ENCODE measurements at places on chromosomes 12 and 14.
A peak's percentile ranks its signal among the peaks of the same experiment; 100 is the strongest.

GRCh38 chr12:112325622-112326207 lies 56.5 kb downstream of the HECTD4 start:
- peaks cover 3% of the 10 kb centered on the region for H3K4me1 ChIP-seq
- H3K27me3 ChIP-seq = no peaks in the 10 kb centered on the region
- no peak for DNase-seq
- no peak overlapping the region for H3K4me3 ChIP-seq
- H3K27ac ChIP-seq = no peak overlapping the region

DNA sequence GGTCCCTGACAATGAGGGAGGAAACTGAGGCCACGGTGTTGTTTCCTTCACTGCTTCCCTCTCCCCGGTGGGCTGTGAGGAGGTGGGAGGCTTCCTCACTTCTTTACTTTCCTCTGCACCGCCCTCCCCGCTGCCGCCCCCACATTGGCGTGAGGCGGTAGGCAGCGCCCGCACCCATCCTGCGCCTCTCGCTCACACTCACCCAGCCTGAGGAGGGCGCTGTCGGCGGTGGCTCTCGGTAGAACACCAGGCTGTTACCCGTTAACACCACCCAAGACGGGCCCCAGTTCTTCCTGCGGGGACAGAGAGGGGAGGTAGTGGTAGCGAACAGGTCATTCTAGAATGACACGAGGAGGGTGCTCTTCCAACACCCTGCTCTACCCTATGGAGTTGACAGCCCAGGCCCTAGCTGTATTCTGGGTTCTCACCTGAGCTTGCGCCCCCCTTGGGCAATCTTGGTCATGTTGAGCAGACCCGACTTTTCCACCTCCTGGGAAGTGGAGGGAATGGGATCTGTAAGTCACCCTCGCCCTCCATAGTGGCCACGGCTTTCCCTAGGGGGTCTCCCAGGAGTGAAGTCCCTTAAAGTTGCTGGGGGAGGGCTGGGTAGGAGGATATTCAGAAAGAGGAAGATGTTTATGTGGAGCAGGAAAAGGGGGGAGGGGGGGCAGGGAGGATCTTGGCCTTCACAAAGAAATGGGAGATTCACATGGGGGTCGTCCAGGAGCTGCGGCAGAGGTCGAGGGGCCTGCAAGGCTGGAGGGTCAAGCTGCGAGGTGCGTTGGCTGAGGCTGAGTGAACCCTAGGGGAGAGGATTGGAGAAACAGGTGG lies 3.3 kb downstream of the ARHGAP9 start:
- H3K27me3 ChIP-seq = peaks cover 76% of the 10 kb centered on the region
- H3K4me1 ChIP-seq = peaks cover 21% of the 10 kb centered on the region
- no peak overlapping the region for H3K27ac ChIP-seq
- H3K4me3 ChIP-seq = no peak overlapping the region
- no peak for DNase-seq

DNA sequence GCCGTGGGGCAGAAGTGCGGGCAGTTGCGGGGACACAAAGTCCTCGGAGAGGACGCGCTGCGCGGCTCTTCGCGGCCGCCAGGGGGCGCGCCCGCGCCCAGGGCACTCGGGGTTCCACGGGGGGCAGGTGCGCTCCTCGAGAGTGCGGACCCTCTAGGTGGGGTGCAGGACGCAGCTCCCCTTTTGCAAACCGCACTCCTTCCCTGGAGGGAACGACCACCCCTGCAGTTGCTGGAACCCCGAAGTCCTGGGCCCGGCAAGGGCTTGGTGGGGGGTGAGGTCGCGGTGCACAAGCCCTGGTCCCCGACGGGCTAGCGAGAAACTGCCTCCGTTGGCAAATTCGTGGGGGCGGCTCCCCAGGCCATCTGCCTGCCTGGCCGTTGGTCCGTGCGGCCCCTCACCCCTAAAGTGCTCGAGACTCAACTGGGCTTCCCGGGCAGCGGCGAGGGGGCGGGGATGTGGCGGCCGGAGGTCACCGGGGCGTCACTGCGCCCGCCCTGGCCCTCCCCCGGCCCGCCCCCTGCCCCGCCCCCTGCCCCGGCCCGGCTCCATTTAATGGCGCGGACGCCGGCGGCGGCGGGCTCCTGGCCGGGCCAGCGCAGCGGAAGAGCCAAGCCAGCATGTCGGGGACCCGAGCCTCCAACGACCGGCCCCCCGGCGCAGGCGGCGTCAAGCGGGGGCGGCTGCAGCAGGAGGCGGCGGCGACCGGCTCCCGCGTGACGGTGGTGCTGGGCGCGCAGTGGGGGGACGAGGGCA lies at the start of gene ADSS1:
TSS of gene ADSS1 (plus strand) at position 579 of the 756 bp plus-strand sequence. CDS start at position 621, 42 bp downstream.
- H3K27me3 ChIP-seq = peaks cover 3% of the 10 kb centered on the region
- H3K4me1 ChIP-seq = peaks cover 30% of the 10 kb centered on the region
- H3K27ac ChIP-seq = no peak within 1 kb of the TSS

- H3K4me1 ChIP-seq = peaks cover 9% of the 10 kb centered on the region
- no peak overlapping the region for H3K4me3 ChIP-seq
- no peaks in the 10 kb centered on the region for H3K27me3 ChIP-seq
- H3K27ac ChIP-seq = no peak overlapping the region
These were observed 76.4 kb upstream of the TMEM132C start for GRCh38 chr12:128190614-128191013.

DNA sequence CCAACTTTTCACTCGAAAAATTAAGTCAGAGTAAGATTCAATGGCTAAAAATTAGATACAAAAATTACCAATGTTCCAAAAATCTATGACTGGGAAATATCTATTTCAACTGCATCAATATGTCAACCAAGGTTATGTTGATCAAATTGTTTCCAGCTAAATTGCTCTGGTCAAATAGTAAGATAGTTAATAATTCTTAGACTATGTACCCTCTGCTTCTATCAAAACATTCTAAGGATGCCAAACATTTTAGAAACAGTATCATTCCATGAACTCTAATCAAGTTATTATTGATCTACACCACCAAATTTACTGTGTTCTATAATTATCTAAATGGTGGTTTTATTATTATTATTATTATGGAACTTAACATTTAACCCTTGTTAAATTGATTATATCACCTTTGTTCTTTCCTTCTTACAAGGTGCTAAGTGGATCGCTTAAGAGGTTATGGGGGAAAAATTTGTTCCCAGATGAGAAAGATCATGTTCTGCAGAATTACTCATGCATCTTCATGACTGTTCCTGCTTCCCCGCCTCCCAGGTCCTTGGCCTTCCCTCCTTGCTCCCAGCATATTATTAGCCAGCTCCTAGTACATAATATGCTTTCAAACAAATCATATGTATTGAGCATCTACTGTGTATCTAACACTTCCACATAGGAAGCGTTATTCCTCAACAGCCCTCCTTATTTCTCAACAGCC lies 240.5 kb upstream of the KRR1 start:
- no peaks in the 10 kb centered on the region for H3K36me3 ChIP-seq
- DNase-seq = no peak
- no peaks in the 10 kb centered on the region for H3K4me1 ChIP-seq
- no peaks in the 10 kb centered on the region for H3K27me3 ChIP-seq

- no peak for DNase-seq
- no peaks in the 10 kb centered on the region for H3K27me3 ChIP-seq
- no peak overlapping the region for H3K27ac ChIP-seq
- H3K4me3 ChIP-seq = no peak overlapping the region
- no peaks in the 10 kb centered on the region for H3K4me1 ChIP-seq
These were observed 127.8 kb upstream of the PARP11 start for GRCh38 chr12:4001031-4001430.

GRCh38 chr14:61812347-61813095 lies 50.3 kb downstream of the SNAPC1 start:
- peaks cover 13% of the 10 kb centered on the region for H3K4me1 ChIP-seq
- H3K27ac ChIP-seq = no peak within 1 kb of the TSS
- H3K36me3 ChIP-seq = no peaks in the 10 kb centered on the region
- peak within 1 kb of the TSS; percentile 46 for H3K4me3 ChIP-seq
- peaks cover 10% of the 10 kb centered on the region for H3K27me3 ChIP-seq
- DNase-seq = peak; percentile 82

GRCh38 chr12:101743242-101743641 lies 4.0 kb upstream of the SYCP3 start:
- H3K4me1 ChIP-seq = no peaks in the 10 kb centered on the region
- DNase-seq = no peak
- H3K27me3 ChIP-seq = no peaks in the 10 kb centered on the region

GRCh38 chr12:14357486-14357885 lies 8.0 kb upstream of the ATF7IP start:
- no peaks in the 10 kb centered on the region for H3K36me3 ChIP-seq
- H3K27ac ChIP-seq = no peak overlapping the region
- no peaks in the 10 kb centered on the region for H3K4me1 ChIP-seq
- no peak for DNase-seq
- no peaks in the 10 kb centered on the region for H3K27me3 ChIP-seq
- no peak overlapping the region for H3K4me3 ChIP-seq

DNA sequence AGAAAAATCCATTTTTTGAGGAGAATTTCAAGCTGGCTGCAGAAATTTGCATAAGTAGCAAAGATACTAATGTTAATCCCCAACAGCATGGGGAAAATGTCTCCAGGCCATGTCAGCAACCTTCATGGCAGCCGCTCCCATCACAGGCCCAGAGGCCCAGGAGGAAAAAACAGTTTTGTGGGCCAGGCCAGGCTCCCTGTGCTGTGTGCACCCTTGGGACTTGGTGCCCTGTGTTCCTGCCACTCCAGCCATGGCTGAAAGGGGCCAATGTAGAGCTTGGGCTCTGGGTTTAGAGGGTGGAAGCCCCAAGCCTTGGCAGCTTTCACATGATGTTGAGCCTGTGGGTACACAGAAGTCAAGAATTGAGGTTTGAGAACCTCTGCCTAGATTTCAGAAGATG lies 76.3 kb downstream of the MGAT4C start:
- DNase-seq = no peak
- H3K36me3 ChIP-seq = no peaks in the 10 kb centered on the region

GRCh38 chr14:52328276-52328675 lies 14.2 kb downstream of the PTGER2 start:
- H3K36me3 ChIP-seq = no peaks in the 10 kb centered on the region
- H3K4me1 ChIP-seq = no peaks in the 10 kb centered on the region
- no peak overlapping the region for H3K4me3 ChIP-seq
- no peak for DNase-seq

DNA sequence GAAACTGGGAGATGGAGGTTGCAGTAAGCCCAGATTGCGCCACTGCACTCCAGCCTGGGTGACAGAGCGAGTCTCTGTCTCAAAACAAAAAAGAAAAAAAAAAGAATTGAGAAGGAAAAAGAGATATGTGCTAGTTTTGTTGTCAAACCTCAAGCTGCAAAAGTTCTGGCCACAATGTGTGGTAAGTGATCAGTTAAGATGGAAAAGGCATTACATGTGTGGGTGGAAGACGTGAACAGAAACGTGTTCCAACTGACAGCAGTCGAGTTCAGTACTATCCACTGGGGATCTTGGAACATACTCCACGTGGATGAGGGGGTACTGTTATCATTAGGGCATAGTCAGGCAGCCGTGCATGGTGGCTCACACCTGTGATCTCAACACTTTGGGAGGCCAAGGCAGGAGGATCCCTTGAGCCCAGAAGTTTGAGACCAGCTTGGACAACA lies 17.3 kb downstream of the GPR68 start:
- H3K4me3 ChIP-seq = no peak overlapping the region
- H3K4me1 ChIP-seq = no peaks in the 10 kb centered on the region
- DNase-seq = no peak
- H3K27ac ChIP-seq = no peak overlapping the region
- H3K36me3 ChIP-seq = peaks cover 14% of the 10 kb centered on the region

DNA sequence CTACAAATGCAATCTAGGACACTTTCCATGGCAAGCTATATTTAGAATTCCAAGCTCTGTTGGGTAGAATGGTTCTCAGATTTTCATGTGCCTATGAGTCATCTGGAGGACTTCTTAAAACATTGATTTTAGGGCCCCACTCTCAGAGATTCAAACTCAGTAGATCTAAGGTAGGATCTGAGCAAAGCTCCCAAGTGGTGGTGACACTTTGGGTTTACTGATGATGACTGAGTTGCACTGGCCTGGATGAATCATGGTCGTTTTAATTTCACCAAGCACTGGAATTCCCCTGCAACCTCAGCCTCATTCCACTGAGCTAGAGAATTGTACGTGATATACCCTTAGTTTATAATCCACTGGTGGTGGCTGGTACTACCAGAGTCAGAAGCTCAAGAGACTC lies 86.5 kb downstream of the PPM1H start:
- no peaks in the 10 kb centered on the region for H3K4me1 ChIP-seq
- H3K27me3 ChIP-seq = no peaks in the 10 kb centered on the region
- no peak for DNase-seq
- no peak overlapping the region for H3K4me3 ChIP-seq
- H3K27ac ChIP-seq = no peak overlapping the region

GRCh38 chr14:100673807-100674154 lies 52.9 kb upstream of the DLK1 start:
- no peak overlapping the region for H3K4me3 ChIP-seq
- no peak for DNase-seq
- no peaks in the 10 kb centered on the region for H3K36me3 ChIP-seq
- H3K4me1 ChIP-seq = peaks cover 76% of the 10 kb centered on the region
- H3K27me3 ChIP-seq = peaks cover 16% of the 10 kb centered on the region

- no peak overlapping the region for H3K4me3 ChIP-seq
- DNase-seq = no peak
- H3K4me1 ChIP-seq = no peaks in the 10 kb centered on the region
- H3K36me3 ChIP-seq = no peaks in the 10 kb centered on the region
These were observed 131.4 kb downstream of the DICER1 start for GRCh38 chr14:95025941-95026340.

DNA sequence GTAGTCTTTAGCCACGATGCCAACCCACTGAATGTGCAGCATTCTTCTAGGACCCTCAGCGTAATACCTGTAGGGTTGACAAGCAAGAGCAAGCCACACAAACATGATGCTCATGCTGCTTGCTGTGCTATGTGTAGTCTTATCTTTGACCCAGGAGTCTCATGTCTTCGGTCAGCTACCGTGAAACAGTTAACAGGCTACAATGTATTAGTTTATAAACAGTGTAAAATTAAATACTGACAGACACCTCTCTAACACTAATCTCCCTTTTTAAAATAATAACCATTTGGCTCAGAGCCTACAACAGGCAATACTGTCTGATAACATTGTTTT lies 1.9 kb downstream of the EAPP start:
- peaks cover 11% of the 10 kb centered on the region for H3K4me1 ChIP-seq
- H3K27me3 ChIP-seq = no peaks in the 10 kb centered on the region
- H3K27ac ChIP-seq = no peak overlapping the region
- no peak overlapping the region for H3K4me3 ChIP-seq
- H3K36me3 ChIP-seq = peaks cover 22% of the 10 kb centered on the region

- no peak overlapping the region for H3K4me3 ChIP-seq
- H3K4me1 ChIP-seq = no peaks in the 10 kb centered on the region
- peak; percentile 68 for DNase-seq
- H3K27ac ChIP-seq = no peak overlapping the region
These were observed 5.8 kb downstream of the CCNB1IP1 start for GRCh38 chr14:20327005-20327869.

Measured in spinal cord (tissue), 10 donors.